Left ventricle myocardium superior (tissue), 1 donor: ENCODE measurements at places on chromosomes 6 and 20.

GRCh38 chr6:16343593-16343992, 105.2 kb downstream of the GMPR start:
- no peak for DNase-seq

GRCh38 chr20:49380337-49380780, 102.1 kb downstream of the KCNB1 start:
- no peak for DNase-seq

- DNase-seq = no peak
Observed at GRCh38 chr6:82095091-82095490, 152.5 kb downstream of the IBTK start.

DNA sequence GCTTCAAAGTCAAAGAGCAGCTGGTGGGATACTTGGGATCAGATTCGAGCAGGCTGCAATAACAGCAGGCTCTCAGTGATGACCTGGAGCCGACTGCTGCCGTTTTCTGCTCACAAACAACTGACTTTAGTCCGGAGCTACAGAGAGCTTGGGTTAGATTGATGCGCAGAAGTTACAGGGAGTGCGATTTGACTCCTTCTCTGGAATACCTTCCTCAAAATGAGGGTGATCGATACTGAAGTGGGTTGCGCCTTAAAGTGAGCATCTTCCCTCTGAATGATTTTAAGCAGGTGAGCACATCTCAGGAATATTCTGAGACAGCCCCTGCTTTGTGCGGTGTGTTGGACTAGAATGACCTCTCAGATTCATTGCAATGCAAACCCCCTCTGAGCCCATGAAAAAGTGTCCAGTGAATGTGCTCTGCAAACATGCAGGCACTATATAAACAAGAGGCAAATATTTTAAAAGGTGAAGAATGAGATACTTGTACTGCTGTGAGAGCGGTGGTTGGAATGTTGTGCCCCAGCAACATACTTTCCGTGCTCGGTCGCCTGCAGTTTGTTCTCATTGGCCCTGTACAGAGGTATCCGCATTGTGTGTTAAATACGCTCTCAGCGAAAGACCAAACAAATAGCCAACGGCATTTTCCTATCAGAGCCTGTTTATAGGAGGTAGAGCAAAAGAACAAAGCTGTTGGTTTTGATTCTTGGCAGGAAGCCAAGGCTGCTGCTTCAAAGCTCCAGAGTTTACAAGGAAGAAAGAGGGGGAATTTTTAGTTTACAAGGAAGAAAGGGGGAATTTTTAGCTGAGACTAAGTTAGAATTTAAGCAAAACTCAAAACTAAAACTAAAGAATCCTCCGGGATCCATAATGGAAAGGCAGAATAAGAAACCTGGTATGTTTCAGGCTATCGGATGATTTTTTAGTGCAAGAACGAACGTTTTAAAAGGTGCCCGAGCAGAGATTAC, 67.7 kb downstream of the PHACTR2 start:
- no peak for DNase-seq

DNA sequence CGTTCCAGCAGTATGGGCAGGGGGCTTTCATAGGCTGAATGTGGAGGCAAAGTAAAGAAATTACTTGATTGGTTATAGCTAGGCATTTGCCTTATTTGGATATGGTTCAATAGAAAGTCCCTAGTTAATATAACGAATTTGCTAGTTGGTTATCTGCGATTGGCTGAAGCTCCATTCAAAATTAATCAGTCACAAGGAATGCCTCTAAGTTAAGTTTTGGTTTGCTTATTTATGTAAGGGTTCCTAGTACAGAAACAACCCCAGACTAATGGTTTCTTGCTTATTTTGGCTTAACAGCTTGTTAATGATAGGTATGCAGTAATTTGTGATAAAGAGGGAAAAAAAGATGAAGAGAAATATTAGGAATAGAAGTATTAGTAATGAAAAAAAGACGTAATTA, 87.5 kb downstream of the JAG1 start:
- DNase-seq = no peak

DNA sequence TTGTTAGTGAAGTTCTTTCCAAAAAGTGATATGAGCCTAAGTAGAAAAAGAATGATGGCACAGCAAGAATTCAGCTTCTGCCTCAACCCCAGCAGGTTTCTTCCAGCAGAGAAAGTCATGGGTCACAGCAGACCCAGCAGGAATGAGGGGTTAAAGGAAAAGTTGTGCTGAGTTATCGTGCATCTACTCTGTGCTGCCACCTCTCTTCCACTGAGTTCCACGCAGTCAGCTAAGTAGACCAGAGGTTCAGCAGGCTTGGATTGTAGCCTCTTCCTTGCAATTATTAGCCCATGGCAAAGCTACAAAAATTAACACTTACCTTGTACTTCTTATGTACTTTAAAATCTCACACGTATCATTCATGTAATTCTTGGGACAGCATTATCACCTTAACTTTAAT, 510.8 kb downstream of the PTPRT start:
- DNase-seq = no peak

DNA sequence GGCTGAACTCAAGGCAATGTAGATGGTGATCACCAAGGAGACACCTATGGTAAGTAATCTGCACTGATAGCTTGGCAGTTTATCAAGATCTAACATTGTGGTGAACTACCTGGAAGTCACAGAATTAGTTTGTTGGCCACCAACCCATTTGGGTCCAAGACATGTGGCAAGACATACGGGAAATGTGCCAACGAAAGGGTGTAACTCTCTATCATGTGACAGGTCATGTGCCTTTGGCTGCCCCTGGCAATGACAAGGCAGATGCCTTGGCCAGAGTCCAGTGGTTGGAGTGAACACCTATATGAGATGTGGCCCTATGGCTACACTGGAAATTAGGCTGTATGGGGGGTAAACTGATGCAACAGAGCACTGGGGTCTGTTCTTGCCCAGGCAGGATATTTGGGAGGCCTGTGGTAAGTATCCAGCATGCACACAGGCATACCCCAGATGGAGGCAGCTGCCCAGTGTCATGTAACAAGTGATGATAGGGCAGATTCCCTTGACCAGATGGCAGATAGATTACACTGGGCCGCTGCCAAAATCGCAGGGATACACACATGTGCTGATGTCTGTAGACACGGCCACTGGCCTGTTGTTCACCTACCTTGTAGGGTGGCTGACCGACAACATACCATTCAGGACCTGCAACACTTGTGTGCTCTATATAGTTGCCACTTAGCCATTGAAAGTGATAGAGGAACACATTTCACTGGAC, 35.5 kb upstream of the HSF2 start:
- DNase-seq = no peak

- no peak for DNase-seq
Observed at GRCh38 chr6:49636713-49637349, at the start of gene RHAG. Gene RHAG, minus strand, starts transcription at chr6:49636839. Its CDS starts 27 bp downstream, at chr6:49636812.

- DNase-seq = no peak
Observed at GRCh38 chr6:43113431-43114260, 37.5 kb downstream of the PTK7 start.

GRCh38 chr6:439641-440167, 48.2 kb downstream of the IRF4 start:
- no peak for DNase-seq

DNA sequence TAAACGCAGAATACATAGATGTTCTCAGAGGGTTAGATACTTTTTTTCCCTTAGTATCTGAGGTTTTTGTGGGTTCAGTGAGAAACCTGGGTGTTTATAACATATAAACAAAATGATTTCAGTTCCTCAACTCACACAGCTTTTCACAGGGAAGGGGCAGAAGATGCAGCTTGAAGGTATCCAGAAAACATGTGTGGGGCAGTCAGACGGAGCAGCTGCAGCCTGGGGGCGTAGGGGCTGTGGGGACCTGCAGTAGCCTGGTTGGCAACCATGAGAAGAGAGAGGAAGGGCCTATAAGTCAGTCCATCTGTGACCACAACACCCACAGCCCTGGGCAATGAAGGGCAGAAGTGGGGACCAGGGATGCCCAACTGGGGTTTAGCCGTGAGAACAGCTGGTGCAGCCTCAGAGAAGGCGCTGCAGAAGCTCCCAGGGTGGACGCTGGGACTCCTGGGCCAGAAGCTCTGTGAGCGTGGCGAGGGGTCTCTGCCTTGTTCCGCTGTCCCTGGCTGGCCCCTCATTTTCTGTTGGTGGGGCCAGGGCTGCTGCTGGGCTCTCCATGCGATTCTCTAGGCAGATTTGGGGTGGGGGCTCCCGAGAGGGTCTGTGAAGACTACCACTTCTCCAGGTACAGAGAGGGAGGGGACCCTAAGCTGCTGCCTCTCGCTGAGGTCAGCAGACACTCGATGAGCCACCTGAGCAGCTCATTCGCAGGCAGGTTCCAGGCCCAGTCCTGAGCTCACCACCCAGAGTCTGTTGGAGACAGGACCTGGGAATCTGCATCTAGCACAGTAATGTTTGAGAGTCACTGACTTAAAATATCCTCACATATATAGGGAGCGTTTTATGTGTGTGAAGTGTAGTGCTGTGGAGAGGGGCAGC, 181.2 kb downstream of the ZDHHC14 start:
- DNase-seq = no peak

GRCh38 chr6:130922922-130923321, 95.7 kb downstream of the SMLR1 start:
- no peak for DNase-seq

GRCh38 chr6:96899019-96899418, 1.3 kb upstream of the NDUFAF4 start:
- DNase-seq = no peak

- peak; percentile 86 for DNase-seq
Observed at GRCh38 chr20:43766385-43766784, 39.6 kb upstream of the GTSF1L start.

GRCh38 chr6:19086480-19086879, 699.3 kb downstream of the RNF144B start:
- DNase-seq = no peak

GRCh38 chr6:92737983-92738382, 681.4 kb downstream of the EPHA7 start:
- no peak for DNase-seq

GRCh38 chr6:89186762-89187161, 30.4 kb downstream of the GABRR1 start:
- DNase-seq = no peak

GRCh38 chr6:109736273-109737025, 45.4 kb downstream of the FIG4 start:
- DNase-seq = no peak

- DNase-seq = no peak
Observed at GRCh38 chr6:113556775-113557174, 300.4 kb upstream of the MARCKS start.

- no peak for DNase-seq
Observed at GRCh38 chr6:135052939-135053338, 1.7 kb downstream of the HBS1L start.

DNA sequence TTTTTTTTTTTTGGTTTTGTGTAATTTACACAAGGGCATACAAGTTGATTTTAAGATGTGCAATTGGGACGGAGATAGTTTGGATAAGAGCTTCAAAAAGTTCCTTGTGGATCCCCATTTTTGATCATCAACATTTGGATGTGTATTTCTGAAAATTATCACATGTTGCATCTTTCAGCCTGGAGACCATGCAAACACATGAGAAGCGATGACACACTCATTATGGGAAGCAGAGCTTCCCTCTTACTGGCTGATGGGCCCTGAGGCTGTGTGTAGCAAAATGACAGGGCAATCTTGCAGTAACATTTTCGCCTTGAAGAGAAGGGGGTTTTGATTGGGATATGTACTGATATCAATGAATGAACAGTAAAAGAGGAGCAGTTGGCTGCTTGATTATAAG, 22.0 kb upstream of the RIPK1 start:
- DNase-seq = no peak

GRCh38 chr6:53717566-53717965, 52.0 kb upstream of the KLHL31 start:
- no peak for DNase-seq

DNA sequence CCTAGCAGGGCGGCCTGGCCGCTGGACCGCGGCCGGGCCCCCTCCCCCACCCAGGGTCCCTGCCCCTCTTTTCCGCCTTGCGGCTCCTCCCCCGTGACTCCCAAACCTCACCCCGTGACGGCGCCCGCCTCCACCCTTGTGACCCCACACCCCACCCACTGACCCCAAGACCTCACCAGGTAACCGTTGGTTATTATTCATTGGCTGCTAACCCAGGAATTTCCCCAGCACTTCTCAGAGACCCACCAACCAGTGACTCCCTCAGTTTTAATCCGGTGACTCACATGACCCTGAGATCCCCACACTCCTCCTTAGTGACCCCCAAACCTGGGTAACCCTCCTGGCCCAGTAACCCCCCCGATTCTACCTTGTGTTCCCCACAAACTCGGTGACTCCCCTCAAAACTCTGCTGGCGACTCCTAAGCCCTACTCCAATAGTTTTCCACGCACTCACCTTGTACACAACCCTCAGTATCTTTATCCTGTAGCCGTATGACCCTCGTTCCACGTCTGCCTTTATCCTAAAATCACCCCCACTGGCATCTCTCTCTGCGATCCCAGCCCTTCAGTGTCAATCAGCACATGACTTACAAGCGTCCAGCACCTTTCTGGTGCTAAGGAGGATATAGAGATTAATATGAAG, 534 bp downstream of the ZNF76 start:
- peak; percentile 85 for DNase-seq
